MV-4-11 (cell line): ENCODE measurements at places on chromosomes 3 and 15.

DNA sequence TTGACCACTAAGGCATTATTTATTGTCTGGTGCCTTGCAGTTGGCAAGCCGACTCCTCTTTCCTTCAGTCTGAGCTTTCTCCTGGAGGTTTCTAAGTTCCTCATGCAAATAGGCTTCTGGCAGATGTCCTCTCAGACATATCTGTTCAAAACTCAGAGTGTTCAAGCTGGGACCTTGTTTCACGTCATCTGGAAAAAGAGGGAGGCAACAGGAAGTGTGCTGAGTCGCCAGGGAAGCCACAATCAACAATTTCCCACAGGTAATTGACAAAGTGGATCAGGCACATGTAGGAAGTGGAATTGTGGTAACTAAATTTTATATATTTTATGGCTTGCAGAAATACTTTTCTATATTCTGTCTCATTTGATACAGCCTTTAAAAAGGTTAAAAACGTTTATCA, 14.6 kb downstream of the SCG5 start:
- DNase-seq: no peak

DNA sequence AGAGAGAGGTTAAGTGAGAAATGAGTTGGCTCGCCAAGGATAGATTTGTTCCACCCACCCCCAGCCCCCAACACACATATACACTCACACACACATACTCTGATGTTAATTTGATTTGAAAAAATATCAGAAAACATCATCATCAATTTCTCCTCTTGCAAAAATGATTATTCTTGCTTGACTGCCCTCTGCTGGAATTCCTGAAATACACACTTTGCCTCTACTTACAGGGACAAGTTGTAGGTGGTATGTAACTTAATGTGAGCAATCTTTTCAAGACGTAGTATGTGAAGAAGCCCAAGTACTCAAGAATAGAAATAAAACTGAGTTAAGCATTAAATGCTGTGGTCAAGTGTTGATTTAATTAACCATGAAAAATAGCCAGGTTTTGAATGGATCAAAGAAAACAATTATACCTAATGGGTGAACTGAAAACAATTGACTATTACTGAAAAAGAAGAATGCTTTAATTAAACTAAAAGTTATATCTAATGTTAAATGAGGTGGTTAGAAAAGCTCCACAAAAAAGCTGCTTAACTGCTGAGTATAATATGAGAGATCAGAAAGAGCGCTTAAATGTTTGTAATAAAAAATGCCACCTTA, 46.6 kb upstream of the MDFIC2 start:
- peak; percentile 12 for DNase-seq

DNA sequence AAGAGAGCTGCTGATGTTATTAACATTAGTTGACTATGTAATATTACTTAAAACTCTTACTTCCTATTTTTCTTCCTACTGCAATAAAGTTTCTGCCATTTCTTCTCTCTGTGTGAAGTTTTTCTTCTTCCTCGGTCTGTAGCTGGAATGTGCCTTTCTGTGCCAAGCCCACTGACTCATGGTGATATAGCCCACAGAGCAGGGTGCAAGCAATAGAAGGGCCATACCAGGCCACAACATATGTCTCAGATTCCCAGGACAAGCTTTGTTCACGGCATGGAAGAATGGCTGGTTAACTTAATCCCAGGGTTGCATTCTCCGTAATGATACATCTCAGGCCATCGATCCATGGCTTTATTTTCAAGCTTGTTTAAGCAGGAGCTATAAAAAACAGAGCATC, 815.3 kb downstream of the TUSC7 start:
- DNase-seq: no peak

- DNase-seq: no peak
These were observed 141.4 kb downstream of the ADAMTS17 start for GRCh38 chr15:100200287-100200880.

GRCh38 chr15:52657338-52657737, 21.9 kb downstream of the ATOSA start:
- DNase-seq: no peak

DNA sequence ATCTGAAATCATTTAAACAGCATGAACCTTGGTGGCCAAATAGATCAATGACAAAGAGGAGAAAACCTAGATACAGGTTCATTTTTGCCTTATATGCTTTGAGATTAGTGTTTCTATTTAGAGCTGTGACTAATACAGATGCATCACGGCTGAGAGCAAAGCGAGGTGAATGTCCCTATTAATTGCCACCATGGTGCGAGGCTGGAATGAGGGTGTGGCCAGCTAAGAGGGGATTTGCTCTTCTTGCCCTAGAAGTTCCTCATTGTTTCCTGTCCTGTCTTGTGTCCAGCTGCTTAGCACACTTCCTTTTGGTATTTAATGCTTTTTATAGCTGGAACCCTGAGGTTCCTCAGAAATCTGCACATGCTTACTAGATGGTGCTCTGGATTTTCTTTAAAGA, 339.1 kb upstream of the RGMA start:
- no peak for DNase-seq

GRCh38 chr3:71191031-71191482, 392.5 kb downstream of the FOXP1 start:
- DNase-seq: no peak

DNA sequence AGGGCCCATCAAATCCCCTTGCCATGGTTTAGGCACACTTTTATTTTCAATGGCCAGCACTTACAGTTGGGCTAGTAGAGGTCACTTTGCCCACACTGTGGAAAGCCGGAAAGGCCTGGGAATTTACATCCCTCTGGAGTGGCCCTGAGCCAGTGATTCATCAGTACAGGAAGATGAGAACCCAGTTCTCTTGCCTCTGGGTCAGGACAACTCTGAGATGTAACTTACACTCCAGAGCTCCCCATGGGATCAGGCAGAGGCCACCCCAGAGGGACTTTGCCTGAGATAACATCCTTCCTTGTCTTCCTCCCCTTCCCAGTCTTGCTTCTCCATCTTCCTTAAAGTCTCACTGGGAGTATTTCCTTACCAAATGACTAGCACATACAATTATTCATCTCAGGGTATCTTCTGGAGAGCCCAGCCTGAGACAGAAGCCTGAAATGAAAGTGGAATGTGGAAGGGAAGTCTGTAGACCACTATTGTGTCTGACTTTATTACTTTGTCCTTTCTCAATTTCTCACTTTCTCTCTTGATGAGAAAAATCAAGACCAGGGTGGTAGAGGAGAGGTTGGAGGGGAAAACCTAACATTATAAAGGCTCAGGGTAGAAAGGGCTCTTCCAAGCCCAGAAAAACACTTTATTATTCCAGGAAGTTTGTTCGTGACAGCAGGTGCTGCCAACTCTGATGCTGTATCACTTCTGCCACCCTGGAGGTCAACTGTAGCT, 220.8 kb downstream of the ZNF621 start:
- DNase-seq: no peak

DNA sequence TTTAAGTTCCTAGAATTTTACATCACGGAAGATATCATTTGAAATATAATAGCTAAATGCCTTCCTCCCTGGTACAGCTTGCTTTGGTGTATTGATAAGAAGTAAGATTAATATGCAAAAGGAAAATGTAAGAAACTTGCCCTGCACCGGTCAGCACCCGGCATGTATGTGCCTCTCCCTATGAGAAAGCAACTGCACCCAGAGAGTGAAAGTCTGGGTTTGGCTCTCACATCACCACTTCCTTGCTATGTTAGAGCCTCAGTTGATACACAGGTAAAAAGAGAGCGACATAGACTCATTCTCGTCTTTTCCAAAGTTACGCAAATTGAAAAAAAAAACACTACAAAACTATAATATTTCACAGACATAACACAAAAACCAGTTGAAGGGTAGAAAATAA, 96.7 kb downstream of the FOXP1 start:
- no peak for DNase-seq

DNA sequence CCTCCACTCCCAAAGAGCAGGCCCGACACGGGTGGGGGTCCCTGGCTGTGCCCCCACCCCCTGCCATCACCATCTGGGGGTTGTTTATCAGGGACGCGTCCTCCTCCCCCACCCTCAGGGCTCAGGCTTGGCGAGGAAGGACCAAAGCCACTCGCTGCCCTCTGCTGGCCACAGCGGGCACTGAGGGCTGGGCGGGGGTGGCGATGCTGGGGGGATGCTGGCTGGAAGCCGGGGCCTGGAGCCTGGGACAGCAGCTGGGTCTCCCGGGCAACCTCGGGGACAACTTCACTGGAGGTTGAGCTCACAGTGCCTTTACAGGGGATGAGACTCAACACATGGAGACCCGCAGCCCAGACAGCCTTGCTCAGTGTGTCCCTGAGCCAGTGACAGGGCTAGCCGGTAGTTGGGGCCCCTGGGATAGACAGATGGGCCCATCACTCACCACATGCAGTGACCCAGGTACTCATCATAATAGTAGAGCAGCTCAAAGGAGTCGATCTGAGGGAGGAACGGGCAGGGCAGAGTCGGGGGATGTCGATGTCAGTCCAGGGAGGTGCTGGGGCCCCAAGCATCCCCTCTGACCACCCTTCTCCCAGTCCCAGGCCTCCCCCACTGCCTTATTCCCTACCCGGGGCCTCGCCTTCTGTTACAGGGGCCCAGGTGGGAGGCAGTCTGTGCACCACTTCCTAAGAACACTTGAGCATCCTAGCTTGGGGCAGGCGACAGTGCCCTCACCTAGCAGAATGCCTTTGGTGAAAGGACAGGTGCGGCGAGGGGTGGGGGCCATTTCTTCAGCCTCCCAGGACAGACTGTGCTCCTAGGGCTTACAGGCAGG, 5.9 kb upstream of the CALML4 start:
- no peak for DNase-seq

- no peak for DNase-seq
These were observed 115.4 kb upstream of the C15orf61 start for GRCh38 chr15:67405208-67406191.

- DNase-seq: no peak
These were observed 29.2 kb upstream of the WWTR1 start for GRCh38 chr3:149686996-149687395.

DNA sequence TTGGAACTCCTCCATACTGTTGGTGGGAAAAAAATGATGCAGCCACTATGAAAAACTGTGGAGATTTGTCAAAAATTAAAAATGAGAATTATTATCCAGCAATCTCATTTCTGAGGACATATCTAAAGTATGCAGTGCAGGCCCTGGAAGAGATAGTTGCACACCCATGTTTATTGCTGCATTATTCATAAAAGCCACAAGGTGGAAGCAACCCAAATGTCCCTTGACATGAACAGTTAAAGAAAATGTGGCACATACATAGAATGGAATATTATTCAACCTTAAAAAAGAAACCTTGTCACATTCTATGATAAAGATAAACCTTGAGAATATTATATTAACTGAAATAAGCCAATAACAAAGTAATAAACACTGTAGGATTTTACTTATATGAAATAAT, 80.9 kb upstream of the ARHGEF26 start:
- no peak for DNase-seq

GRCh38 chr3:2774481-2775249, 335.5 kb downstream of the IL5RA start:
- DNase-seq: no peak

DNA sequence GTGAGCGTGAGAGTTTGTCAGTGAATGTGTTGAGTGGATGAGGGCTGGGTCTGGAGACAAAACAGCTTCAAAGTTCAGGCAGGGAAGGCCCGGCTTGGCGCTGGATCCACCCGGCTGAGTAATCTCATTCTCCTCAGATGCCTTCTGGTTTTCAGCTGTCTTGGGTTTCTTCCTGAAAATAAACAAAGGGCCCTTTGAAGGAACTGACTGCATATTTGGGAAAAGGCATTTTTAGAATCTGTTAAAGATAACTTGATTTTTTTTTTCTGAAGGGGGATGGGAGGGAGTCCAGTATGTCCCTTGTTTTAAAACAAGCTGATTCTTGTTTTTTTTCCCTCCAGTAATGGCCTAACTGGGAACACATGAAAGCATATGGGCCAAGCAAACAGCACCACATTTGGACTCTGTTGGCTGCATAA, 86.4 kb downstream of the TIGIT start:
- no peak for DNase-seq

DNA sequence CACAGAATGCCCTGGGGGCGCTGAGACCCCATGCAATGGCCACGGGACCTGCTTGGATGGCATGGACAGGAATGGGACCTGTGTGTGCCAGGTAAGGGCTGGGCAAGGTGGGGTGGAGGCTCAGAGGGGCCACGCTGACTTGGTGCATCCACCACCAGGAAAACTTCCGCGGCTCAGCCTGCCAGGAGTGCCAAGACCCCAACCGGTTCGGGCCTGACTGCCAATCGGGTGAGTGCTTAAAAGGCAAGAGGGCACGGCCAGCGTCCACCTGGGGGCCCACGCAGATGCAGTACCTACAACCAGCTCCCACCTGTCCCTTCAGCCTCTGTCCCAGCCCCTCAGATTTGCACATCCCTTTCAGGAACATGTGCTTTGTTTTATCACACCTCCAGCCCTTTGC, 6.9 kb downstream of the STAB1 start:
- DNase-seq: no peak

GRCh38 chr15:64010719-64011118, 35.6 kb downstream of the DAPK2 start:
- peak; percentile 95 for DNase-seq

GRCh38 chr15:64263567-64263966, 92.4 kb downstream of the CSNK1G1 start:
- peak; percentile 68 for DNase-seq

DNA sequence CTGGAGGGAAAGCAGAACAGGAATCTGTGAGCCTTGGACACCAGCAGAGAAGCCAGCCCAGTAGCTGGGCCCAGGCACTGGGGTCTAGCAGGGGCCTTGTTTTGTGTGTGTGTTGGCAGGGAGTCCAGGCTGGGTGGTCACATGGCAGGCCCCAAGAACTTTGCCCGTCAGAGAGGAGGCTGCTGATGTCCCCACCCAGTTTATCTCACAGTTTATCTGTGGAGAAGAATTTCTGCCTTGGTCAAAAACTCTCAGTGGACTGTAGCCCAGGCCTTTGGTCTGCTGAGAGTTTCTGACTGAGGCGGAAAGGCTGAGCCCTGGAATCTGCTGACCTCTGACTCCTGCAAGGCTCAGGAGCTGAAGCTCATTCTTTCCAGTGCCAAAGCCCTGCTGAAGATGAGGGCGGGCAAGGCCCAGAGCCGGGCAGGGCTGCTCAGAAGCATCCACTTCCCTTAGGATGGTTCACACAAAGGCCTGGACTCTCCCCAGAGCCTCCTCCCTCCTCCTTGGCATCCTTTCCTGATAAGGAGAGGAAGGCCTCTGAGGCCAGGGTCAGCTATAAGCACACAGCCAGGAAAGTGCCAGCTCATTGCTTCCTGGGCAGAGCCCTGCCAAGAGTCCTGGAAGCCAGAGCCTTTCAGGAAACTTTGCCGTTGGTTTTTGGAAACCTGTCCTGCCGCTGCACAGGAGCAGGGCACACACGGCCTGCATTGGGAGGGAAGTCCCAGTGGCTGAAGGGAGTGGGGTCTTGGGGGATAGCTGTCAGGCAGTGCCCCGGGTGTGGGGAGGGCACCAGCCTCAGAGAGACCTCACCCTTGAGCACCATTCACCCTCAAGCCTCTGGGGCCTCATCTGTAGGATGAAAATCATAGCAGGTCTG, 37.2 kb upstream of the SLCO2A1 start:
- no peak for DNase-seq

- no peak for DNase-seq
These were observed 170.0 kb downstream of the SEMA6D start for GRCh38 chr15:47887241-47887800.

- no peak for DNase-seq
These were observed 843 bp upstream of the CD47 start for GRCh38 chr3:108091498-108092250.

- DNase-seq: no peak
These were observed 189.3 kb downstream of the EDEM1 start for GRCh38 chr3:5376761-5377160.

GRCh38 chr15:43524254-43524845, 6.9 kb downstream of the MAP1A start:
- DNase-seq: no peak
